Putamen (tissue), 1 donor: ENCODE measurements at places on chromosomes 5 and 9.

- no peak for DNase-seq
These were observed 87.8 kb upstream of the TLR4 start for GRCh38 chr9:117616431-117616831.

- no peak for DNase-seq
These were observed 13.0 kb downstream of the SLC38A9 start for GRCh38 chr5:55699041-55699688.

DNA sequence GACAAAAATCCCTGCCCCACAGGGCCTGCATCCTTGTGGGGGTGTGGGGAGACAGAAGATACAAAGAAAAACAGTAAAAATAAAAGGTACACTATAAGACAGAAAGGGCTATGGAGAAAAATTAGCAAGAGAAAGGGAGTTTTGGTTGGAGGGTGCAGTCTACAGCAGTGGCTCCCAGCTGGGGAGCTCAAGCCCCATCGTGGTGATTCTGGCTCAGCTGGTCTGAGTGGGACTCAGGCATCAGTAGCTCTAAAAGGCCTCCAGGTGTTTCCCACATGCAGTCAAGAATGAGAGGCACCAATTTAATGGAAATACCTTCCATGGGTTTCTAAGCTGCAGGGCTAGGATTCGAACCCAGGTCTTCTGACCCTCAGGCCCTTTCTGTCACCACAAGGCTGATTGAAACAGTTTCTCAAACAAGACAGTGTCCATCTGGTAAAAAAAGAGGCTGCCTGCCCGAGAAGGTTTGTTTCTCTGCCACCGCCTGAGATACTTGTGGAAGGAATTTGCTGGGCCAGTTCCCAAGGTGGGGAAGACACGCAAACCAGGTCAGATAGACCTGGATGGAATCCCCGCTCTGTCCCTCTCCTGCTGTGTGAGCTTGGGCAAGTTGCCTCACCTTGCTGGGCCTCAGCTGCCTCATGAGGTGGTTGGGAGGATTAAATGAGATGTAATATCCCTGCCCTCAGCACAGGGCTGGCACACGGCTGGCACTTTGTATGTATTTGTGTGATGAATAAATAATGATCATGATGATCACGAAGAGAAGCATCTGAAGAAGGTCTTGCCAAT, 43.1 kb downstream of the COL27A1 start:
- no peak for DNase-seq

DNA sequence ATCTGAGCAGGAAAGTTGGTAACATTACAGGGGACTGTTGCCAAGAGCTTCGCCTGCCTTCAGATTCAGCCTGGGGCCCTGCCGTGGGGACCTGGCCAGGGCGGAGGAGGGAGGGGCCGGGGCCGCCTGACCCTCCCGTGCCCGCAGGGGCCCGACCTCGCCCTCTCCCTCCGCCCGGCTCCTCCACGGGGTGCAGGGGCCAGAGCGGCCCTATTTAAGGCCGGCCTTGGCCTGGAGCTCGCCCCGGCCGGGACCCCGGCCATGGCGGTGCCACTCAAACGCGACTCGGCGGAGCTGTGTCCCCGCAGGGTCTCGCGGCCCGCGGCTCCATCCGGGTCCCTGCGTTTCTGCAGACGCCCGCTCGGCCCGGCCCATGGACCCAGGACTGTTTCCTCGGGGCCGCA, 757 bp downstream of the TMEM250 start:
- no peak for DNase-seq

- DNase-seq, result no peak
These were observed 76.1 kb downstream of the C9orf50 start for GRCh38 chr9:129544761-129545160.

DNA sequence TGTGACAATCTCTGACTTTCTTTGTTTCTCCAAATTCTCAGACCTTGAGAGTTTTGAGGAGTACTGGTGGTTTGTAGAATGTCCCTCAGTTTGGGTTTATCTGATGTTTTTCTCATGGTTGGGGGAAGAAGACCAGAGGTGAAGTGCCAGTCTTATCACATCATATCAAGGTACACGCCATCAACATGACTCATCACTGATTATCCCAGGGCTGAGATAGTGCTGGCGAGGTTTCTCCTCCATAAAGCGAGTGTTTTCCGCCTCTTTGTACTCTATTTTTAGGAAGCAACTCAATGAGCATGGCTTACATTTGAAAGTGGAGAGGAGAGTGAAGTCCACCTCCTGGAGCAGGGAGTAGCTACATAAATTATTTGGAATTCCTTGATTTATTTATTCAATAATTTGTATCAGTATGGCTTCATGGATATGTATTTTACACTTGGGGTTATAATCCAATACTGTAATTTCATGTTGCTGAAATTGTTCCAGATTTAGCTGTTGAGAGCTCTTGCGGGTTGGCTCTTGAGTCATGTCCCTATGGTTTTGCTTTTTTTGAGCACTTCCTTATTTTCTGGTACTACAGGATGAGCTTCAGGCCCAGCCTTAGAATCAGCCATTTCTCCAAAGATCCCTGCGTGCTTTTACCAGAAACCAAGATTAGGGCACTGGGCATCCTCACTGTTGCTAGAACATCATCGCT, 23.9 kb downstream of the DCANP1 start:
- no peak for DNase-seq

DNA sequence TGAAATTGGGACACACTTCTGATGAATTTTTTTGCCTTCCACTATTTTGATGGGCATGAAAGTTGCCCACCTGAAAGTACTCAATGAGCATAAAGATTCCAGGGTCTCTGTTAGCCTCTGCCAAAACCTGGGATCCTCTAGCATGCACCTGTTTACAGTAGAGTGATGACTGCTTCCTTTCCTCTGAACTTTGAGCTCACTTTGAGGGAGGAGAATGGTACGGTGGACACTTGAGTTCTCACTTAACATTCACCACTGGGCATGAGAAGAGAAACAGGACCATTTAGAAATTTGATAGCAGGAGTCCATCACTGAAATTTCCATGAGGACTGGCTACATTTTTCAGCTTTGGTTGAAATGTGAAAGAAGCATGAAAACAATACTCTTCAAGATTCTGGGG, 374.8 kb downstream of the KDM4C start:
- no peak for DNase-seq

- DNase-seq, result no peak
These were observed 361.0 kb downstream of the NFIB start for GRCh38 chr9:13952906-13953305.

GRCh38 chr9:129270205-129270604, 92.1 kb upstream of the IER5L start:
- no peak for DNase-seq
